Right atrium auricular region (tissue), 2 donors: ENCODE measurements at places on chromosomes 7 and 10. TPM values are rescaled to one million over a fixed set of nuclear protein-coding genes. Genes with fewer than 3 reads are reported as not detected.

The PLXDC2 gene
- total RNA-seq = 43.6 TPM

DNA sequence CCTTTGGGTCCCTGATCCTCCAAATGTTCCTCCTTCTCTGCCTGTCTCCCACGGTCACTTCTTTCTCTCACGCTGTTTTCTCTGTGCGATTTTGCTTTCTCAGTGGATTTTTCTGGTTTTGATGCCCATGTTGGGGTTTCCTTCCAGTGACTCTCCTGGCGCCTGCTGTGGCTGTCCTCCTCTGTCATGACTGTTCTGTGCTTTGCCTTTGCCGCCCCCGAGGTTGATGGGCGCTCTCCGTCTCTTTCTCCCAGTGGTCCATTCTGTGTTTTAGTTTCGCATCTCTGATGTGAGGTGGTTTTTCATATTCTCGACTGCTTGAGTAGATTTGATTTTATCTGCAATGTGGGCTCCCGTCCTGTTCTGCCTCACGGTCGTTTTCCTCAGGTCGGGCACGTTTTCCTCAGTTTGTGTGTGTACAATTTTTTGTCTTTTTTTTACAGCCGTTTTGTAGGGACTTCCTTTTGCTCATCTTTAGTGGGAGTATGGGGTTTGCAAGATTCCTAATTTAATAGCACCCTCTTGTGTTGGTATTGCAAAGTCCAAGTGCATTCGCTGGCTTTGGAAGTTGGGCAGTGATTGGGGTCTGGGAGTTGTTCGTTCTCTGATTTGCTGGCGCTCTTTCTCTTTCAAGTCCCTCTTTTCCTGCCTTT is 100.0 kb downstream of the INPP5A start:
- no peak overlapping the region for H3K27ac ChIP-seq
- no peaks in the 10 kb centered on the region for H3K4me1 ChIP-seq
- no peak overlapping the region for H3K4me3 ChIP-seq
- no peak for DNase-seq

DNA sequence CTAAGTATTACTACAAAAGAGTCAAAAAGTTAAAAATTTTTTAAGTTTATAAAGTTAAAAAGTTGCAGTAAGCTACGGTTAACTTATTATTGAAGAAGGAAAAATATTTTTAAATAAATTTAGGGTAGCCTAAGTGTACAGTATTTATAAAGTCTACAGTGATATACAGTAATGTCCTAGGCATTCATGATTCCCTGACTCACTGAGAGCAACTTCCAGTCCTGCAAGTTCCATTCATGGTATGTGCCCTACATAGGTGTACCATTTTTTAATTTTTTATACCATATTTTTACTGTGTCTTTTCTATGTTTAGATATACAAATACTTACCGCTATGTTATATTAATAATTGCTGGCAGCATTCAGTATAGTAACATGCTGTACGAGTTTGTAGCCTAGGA is 92.3 kb downstream of the CTNNA3 start:
- no peaks in the 10 kb centered on the region for H3K4me1 ChIP-seq
- no peak overlapping the region for H3K4me3 ChIP-seq
- H3K27ac ChIP-seq = no peak overlapping the region
- DNase-seq = no peak
- no peaks in the 10 kb centered on the region for H3K27me3 ChIP-seq

The FAM131B gene
- 0.48 TPM for total RNA-seq

GRCh38 chr7:91089382-91089963 is 174.8 kb upstream of the FZD1 start:
- H3K27me3 ChIP-seq = no peaks in the 10 kb centered on the region
- H3K4me1 ChIP-seq = no peaks in the 10 kb centered on the region
- H3K27ac ChIP-seq = peak overlapping the region; percentile 64
- H3K4me3 ChIP-seq = no peak overlapping the region

GRCh38 chr7:55191926-55192692 is 173.0 kb upstream of the LANCL2 start:
- H3K27ac ChIP-seq = peak overlapping the region; percentile 22
- DNase-seq = no peak
- H3K27me3 ChIP-seq = no peaks in the 10 kb centered on the region

The FAM25A gene
- total RNA-seq = not detected

GRCh38 chr10:86652361-86653202 is 1.8 kb upstream of the OPN4 start:
- peaks cover 47% of the 10 kb centered on the region for H3K4me1 ChIP-seq
- H3K4me3 ChIP-seq = no peak overlapping the region
- H3K36me3 ChIP-seq = no peaks in the 10 kb centered on the region
- no peaks in the 10 kb centered on the region for H3K27me3 ChIP-seq

The ZNF503 gene
- 9.8 TPM for total RNA-seq

- H3K27ac ChIP-seq = no peak overlapping the region
- no peak overlapping the region for H3K4me3 ChIP-seq
- no peak for DNase-seq
- H3K36me3 ChIP-seq = no peaks in the 10 kb centered on the region
These were observed 145.7 kb downstream of the RNLS start for GRCh38 chr10:88437411-88437810.

- no peaks in the 10 kb centered on the region for H3K36me3 ChIP-seq
- H3K27ac ChIP-seq = no peak overlapping the region
- peaks cover 5% of the 10 kb centered on the region for H3K4me1 ChIP-seq
- H3K27me3 ChIP-seq = no peaks in the 10 kb centered on the region
- no peak overlapping the region for H3K4me3 ChIP-seq
- DNase-seq = no peak
These were observed 60.7 kb upstream of the FOXK1 start for GRCh38 chr7:4621396-4621795.

DNA sequence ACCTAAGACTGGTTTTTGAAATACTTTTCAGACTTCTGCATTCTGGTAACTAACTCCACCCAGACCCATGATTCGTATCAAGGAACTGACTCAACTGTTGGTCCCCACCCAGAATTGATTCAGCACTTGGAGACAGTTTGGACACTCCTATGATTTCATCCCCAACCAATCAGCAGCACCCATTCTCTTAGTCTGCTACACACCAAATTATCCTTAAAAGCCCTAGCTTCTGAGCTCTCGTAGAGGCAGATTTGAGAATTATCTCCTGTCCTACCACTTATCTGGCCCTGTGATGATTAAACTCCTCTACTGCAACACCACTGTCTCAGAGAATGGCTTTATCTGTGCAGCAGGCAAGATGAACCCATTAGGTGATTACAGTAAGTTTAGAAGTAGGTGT is 7.7 kb upstream of the GSTO1 start:
- H3K27me3 ChIP-seq = no peaks in the 10 kb centered on the region
- H3K4me3 ChIP-seq = no peak overlapping the region
- no peaks in the 10 kb centered on the region for H3K4me1 ChIP-seq
- H3K36me3 ChIP-seq = no peaks in the 10 kb centered on the region

The LIPK gene
- total RNA-seq = not detected

The ABCC2 gene
- 0.28 TPM for total RNA-seq

DNA sequence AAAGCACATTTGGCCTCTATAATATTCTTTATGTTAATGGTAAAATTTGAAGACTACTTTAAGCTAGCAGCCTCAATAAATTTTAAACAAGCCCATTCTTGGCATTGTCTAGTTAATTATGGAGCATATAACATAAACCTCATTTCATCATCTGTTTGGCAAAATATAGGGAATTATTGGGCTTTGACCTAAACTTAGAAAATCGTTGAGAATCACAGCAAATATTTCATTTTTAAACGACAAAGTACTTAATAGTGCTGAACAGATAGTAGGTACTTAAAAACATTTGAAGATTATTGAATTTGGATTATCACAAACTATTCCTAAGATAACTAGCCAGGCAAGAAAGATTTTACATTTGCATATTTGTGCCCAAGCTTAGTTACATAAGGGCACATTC is 73.4 kb downstream of the AGMO start:
- H3K36me3 ChIP-seq = no peaks in the 10 kb centered on the region
- no peaks in the 10 kb centered on the region for H3K4me1 ChIP-seq
- DNase-seq = no peak
- no peaks in the 10 kb centered on the region for H3K27me3 ChIP-seq

The SEC23IP gene
- total RNA-seq = 16.4 TPM

The ANLN gene
- total RNA-seq = 9.0 TPM

DNA sequence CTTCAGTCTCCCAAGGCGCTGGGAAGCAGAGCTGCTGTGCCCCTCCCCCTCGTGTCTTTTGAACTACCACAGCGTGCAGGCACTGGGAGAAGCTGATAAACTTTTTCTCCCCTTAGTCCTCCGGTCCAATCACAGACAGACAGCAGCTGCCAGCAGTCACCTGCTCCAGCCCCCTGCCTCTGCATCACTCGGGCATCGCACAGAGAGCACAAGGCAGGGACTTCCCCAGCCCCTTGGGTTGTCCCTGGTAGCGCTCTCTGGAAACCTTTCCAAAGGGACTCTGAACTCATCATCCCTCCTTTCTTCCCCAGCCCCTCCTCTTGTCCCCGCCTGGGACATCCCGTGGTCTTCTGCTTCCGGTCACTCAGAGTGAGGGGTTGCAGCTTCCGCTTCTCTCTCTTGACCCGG is 1.4 kb upstream of the NEUROG3 start:
- DNase-seq = no peak
- no peak overlapping the region for H3K4me3 ChIP-seq
- peaks cover 31% of the 10 kb centered on the region for H3K4me1 ChIP-seq
- H3K27me3 ChIP-seq = peaks cover 40% of the 10 kb centered on the region
- H3K27ac ChIP-seq = no peak overlapping the region

DNA sequence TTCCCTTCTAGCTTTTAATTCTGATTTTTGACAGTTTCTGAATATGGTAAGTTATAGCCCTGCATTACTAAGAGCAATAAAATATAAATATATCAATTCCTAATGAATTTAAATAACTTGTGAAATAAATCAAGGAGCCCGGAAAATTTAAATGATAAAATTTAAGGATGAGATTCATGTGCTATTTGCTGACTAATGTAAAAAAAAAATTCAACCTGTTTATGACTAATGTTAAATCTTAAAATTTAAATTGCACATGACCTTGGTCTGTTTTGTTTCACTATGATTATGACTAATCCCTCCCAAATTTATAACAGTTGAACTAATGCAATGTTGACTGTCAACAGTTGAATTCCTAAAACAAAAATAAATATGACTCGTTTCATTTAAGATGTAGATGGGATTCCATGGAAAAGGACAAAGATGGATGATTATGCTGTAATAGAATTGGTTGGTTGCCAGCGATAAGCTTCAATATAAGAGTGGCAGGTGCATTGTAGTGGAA is 419.9 kb downstream of the NRG3 start:
- no peaks in the 10 kb centered on the region for H3K27me3 ChIP-seq
- DNase-seq = no peak
- H3K4me3 ChIP-seq = no peak overlapping the region
- H3K36me3 ChIP-seq = no peaks in the 10 kb centered on the region

The FAM180A gene
- 4.0 TPM for total RNA-seq

- no peak for DNase-seq
- H3K4me3 ChIP-seq = no peak overlapping the region
- no peaks in the 10 kb centered on the region for H3K36me3 ChIP-seq
- H3K27ac ChIP-seq = no peak overlapping the region
- H3K27me3 ChIP-seq = no peaks in the 10 kb centered on the region
These were observed 97.1 kb downstream of the JCAD start for GRCh38 chr10:29962166-29962850.

DNA sequence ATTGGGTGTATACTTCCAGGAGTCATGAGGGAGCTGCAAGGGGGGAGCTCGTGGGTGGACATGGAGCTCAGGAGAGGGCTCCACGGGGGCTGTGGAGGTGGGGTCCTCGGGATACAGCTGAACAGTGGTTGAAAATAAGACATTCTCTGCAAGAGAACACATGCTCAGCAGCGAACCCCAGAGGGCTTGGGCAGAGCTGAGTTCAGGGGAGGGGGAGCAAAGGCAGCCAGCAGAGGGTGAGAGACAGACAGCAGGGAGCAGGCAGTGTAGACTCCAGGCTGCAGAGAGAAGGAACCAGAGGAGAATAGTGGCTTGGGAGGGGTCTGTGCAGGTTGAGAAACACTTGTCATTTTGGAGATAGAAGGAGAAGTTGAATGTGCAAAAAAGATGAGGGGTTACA is 73.0 kb upstream of the LRRC18 start:
- no peak overlapping the region for H3K4me3 ChIP-seq
- H3K27me3 ChIP-seq = no peaks in the 10 kb centered on the region
- DNase-seq = peak; percentile 36
- H3K27ac ChIP-seq = no peak overlapping the region

- no peaks in the 10 kb centered on the region for H3K36me3 ChIP-seq
- no peak for DNase-seq
- peak overlapping the region; percentile 94 for H3K27ac ChIP-seq
- peak overlapping the region; percentile 88 for H3K4me3 ChIP-seq
- H3K27me3 ChIP-seq = no peaks in the 10 kb centered on the region
These were observed 455 bp downstream of the CUL2 start for GRCh38 chr10:35089611-35090161.

The AHR gene
- 38.7 TPM for total RNA-seq

The CALCR gene
- total RNA-seq = not detected

GRCh38 chr10:124732931-124733570 is 11.1 kb downstream of the FAM53B start:
- H3K36me3 ChIP-seq = no peaks in the 10 kb centered on the region
- no peaks in the 10 kb centered on the region for H3K4me1 ChIP-seq
- H3K4me3 ChIP-seq = no peak overlapping the region
- no peaks in the 10 kb centered on the region for H3K27me3 ChIP-seq

GRCh38 chr7:130452951-130453350 is 12.1 kb upstream of the CEP41 start:
- DNase-seq = no peak
- no peak overlapping the region for H3K27ac ChIP-seq
- no peaks in the 10 kb centered on the region for H3K4me1 ChIP-seq
- H3K36me3 ChIP-seq = no peaks in the 10 kb centered on the region

- H3K4me3 ChIP-seq = no peak overlapping the region
- H3K27ac ChIP-seq = no peak overlapping the region
- H3K36me3 ChIP-seq = no peaks in the 10 kb centered on the region
- H3K27me3 ChIP-seq = no peaks in the 10 kb centered on the region
- DNase-seq = no peak
These were observed 53.8 kb upstream of the ADRA2A start for GRCh38 chr10:111023060-111023459.
